ENCODE measurements at places on chromosomes 7 and 10. TPM values are rescaled to one million over a fixed set of nuclear protein-coding genes. Genes with fewer than 3 reads are reported as not detected.

The SLC18A3 gene
- 0.42 TPM for total RNA-seq

GRCh38 chr10:132706701-132707100, 79.2 kb downstream of the NKX6-2 start:
- no peak overlapping the region for H3K27ac ChIP-seq
- peaks cover 60% of the 10 kb centered on the region for H3K36me3 ChIP-seq
- H3K27me3 ChIP-seq: no peaks in the 10 kb centered on the region
- no peak overlapping the region for H3K4me3 ChIP-seq

- no peaks in the 10 kb centered on the region for H3K27me3 ChIP-seq
- H3K36me3 ChIP-seq: no peaks in the 10 kb centered on the region
- no peak overlapping the region for H3K4me3 ChIP-seq
- DNase-seq: no peak
- H3K27ac ChIP-seq: peak overlapping the region; percentile 23
These were observed 54.1 kb downstream of the KCNMA1 start for GRCh38 chr10:77583527-77583926.

GRCh38 chr7:108000875-108001763, 1.8 kb downstream of the LAMB1 start:
- no peaks in the 10 kb centered on the region for H3K27me3 ChIP-seq
- peak overlapping the region; percentile 84 for H3K27ac ChIP-seq
- peak overlapping the region; percentile 80 for H3K4me3 ChIP-seq
- no peak for DNase-seq

- no peaks in the 10 kb centered on the region for H3K36me3 ChIP-seq
- peaks cover 11% of the 10 kb centered on the region for H3K4me1 ChIP-seq
- DNase-seq: no peak
- H3K4me3 ChIP-seq: no peak overlapping the region
- no peaks in the 10 kb centered on the region for H3K27me3 ChIP-seq
These were observed 230.8 kb upstream of the FERD3L start for GRCh38 chr7:19375976-19376375.

GRCh38 chr7:137538361-137538762, 194.8 kb upstream of the PTN start:
- no peaks in the 10 kb centered on the region for H3K27me3 ChIP-seq
- no peaks in the 10 kb centered on the region for H3K36me3 ChIP-seq
- DNase-seq: no peak
- no peak overlapping the region for H3K4me3 ChIP-seq
- no peaks in the 10 kb centered on the region for H3K4me1 ChIP-seq
- no peak overlapping the region for H3K27ac ChIP-seq

GRCh38 chr10:101005361-101005760, 5.8 kb downstream of the LZTS2 start:
- H3K27me3 ChIP-seq: no peaks in the 10 kb centered on the region
- no peak for DNase-seq
- H3K4me1 ChIP-seq: peaks cover 86% of the 10 kb centered on the region
- H3K27ac ChIP-seq: no peak overlapping the region
- H3K4me3 ChIP-seq: no peak overlapping the region
